ENCODE measurements at places on chromosomes 5 and 9.

DNA sequence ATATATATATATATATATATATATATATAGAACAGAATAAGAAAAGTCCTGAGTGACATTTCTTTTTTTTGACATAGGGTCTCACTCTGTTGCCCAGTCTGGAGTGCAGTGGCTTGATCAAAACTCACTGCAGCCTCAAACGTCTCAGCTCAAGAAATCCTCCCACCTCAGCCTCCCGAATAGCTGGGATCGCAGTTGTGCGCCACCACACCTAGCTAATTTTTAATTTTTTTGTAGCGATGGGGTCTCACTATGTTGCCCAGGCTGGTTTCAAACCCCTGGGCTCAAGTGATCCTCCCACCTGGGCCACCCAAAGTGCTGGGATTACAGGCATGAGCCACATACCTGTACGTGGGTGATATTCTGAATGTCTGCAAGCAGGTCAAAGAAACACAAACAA is 48.3 kb downstream of the SPRY4 start:
- no peak for DNase-seq

DNA sequence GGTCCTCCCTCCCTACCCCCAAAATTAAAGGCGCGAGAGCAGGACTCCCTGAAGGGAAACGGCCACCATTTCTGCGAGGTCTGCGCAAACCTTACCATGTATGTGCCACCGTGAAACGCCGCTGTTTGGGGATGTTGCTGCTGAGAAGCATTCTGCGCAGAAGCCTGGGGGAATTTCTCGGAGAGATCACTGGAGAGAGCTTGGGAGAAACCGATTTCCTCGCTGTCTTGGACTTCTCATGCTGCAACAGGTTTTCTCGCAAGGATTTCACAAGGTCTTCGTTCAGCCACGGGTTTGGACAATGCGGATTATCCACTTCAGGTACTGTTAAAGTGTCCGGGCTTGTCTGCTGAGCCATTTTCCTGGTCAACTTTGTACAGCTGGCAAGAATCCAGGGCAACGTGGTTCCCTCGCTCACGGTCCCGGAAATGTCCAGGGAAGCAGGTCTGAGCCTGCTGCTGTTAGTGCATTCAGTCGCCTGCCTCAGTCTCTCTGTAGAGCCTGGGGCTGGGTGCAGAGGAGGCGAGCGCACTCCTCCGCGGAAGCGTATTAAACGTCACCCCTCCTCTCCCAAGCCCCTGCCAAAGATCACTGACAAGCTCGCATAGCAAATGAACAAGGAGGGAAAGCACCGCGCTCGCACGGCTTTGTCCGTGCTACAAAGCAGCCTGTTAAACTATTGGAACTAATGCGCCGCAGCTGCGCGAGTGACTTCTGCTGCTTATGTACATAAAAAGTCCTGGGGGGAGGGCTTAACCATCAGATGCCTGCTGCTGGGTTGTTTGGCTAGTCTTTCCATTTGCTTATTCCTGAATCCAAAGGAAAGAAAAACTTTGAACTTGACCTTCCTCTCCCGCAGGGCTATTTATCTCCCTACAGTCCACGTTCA is 125.1 kb downstream of the PDE4D start:
- DNase-seq, result no peak

DNA sequence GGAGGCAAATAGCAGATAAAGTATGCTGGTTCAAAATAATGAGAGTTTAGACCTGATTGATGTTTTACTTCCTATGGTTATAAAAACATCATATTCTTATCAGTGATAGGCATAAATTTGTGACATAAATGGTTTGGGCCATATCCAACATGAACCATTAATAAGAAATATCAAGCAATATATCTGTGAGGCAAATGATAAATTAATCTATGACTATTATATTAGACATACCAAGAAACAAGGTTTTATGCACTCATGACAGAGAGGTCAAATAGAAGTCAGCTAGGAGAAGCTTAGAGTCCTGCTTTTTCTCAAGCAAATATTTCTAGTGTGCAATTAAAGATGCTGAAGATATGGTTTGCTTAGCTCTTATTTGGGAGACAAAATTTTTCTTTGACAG is 10.4 kb downstream of the SMIM3 start:
- no peak for DNase-seq

DNA sequence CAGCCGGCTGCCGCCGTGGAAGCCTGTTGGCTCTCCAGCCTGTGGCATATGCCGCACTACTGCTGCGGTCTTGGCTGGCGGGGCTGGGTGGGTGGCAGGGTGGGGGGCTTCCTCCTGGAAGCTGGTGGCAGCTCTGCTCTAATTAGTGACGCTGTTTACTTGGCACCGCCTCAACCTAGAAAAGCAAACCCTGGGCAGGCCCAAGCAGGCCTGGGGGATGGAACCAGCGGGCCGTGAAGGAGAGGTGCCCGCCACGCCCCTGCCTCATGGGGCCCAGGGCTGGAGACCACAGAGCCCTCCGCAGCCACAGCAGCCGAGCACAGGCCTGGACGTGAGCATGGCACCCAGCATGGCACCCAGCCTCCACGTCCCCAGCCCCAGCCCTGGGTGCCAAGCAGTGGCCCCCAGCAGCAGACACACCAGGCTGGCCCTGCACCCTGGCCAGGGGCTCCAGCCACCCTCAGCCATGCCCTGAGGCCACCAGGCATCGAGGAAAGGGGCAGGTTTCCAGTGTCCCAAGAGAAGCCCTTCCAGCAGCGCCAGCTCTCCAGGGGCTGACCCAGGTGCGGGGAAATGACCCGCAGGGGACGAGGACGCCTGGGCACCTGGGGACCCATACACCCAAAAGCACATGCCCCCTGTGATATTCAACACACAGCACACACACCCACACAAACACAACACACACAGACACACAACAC is 5.4 kb upstream of the CCDC187 start:
- no peak for DNase-seq

DNA sequence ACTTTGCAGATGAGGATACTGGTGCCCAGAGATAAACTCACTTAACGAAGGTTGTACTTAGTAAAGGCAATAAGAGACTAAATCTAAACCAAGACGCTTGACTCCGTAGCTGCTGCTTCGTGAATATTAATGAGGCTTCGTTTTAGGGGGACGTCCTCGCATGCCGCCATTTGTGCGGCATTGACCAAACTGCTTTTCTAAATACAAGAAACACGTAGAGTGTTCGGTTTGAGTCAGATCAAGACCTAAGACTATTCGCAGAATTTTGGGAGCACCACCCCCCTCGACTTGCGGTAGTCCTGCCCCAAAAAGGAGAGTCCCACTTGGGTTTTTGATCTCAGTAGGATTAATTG is 1.1 kb downstream of the NPM1 start:
- DNase-seq, result no peak

DNA sequence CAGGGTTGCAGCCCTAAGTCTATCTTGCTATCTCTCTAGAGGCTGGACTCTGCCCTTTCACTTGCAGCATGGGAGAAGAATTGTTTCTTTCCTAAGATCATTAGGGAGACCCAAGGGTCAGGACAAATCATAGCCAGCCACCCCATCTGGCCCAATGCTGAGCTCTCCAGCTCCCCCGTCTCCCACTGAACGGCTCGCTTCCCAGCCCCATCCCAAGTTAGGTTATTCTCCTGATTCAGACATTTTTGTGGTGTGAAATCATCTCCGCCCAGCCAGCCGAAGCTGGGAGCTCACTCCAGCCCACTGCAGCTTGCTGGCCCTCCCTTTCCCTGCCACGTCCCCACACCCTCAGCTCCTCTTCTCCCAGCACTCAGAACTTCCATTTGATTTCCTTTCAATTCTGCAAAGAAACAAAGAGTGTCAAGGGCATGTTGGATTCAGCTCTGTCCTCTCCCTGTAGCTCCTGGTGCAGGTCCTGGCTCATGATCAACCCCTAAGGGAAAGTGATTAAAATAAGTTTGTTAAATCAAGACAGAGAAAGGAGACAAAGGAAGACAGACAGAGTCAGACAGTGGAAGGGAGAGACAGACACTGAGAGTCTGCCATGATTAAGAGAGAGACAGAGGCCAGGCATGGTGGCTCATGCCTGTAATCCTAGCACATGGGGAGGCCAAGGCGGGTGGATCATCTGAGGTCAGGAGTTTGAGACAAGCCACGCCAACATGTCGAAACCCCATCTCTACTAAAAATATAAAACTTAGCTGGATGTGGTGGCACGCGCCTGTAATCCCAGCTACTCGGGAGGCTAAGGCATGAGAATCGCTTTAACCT is 12.6 kb upstream of the SPARC start:
- DNase-seq, result peak; percentile 96

- peak; percentile 1 for DNase-seq
Measured at GRCh38 chr9:93827545-93828330, 127.4 kb downstream of the BARX1 start.

GRCh38 chr9:26516773-26517343 is 375.7 kb downstream of the CAAP1 start:
- DNase-seq, result no peak

DNA sequence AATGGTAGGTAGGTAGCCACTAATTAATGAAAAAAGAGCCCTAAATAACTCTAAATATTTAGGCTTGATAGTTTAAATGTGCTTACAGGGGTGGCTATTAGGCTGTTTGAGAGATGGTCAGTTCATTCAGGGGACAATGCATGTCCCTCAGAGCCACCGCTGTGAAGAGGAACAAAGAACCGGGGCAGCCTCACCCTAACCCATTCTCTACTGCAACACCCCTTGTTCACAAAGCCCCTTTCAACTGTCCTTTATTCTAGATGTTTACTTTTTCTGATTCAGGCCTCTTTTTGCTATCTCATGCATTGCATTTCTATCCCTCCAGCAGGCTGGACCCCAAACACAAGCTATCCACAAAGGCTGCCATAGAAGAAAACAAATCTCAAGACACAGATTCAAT is 906.7 kb downstream of the NR2F1-AS1 start:
- no peak for DNase-seq

DNA sequence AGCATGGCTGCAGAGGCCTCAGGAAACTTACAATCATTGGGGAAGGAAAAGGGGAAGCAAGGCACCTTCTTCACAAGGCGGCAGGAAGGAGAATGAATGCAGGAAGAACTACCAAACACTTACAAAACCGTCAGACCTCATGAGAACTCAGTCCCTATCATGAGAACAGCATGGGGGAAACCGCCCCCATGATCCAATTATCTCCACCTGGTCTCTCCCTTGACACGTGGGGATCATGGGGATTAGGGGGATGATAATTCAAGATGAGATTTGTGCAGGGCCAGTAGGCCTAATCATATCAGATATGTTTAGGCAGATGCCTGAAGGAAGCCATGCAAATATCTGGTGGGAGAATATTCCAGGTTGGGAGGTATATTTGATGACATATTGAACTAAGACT is 1176.4 kb upstream of the CDH18 start:
- no peak for DNase-seq

GRCh38 chr5:11468334-11469039 is 435.8 kb downstream of the CTNND2 start:
- peak; percentile 6 for DNase-seq

GRCh38 chr9:129714511-129715061 is 38.3 kb downstream of the PTGES start:
- no peak for DNase-seq

- DNase-seq, result no peak
Measured at GRCh38 chr5:176884571-176884890, 14.6 kb downstream of the HK3 start.

DNA sequence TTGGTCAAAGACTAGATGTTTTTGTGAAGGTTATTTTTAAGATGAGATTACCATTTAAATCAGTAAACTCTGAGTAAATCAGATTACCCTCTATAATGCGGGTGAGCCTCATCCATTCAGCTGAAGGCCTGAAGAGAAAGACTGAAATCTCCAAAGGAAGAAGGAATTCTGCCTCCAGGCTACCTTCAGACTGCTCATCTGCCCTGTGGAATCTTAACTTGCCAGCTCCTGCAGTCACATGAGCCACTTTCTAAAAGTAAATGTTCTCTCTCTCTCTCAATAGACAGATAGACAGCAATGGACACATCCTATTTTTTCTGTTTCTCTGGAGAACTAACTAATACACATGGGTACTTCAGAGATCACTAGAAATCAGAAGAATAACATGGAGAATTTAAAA is 182.8 kb downstream of the CFAP90 start:
- no peak for DNase-seq

All from non-pigmented ciliary epithelial cell (primary cell).